SJCRH30 (cell line): ENCODE measurements at places on chromosomes 1 and 21.

GRCh38 chr1:176938375-176938774 is 226.1 kb downstream of the ASTN1 start:
- H3K27me3 ChIP-seq = no peaks in the 10 kb centered on the region
- no peak overlapping the region for H3K27ac ChIP-seq
- DNase-seq = no peak
- H3K36me3 ChIP-seq = no peaks in the 10 kb centered on the region
- H3K4me3 ChIP-seq = no peak overlapping the region

- no peaks in the 10 kb centered on the region for H3K4me1 ChIP-seq
- H3K4me3 ChIP-seq = no peak overlapping the region
- H3K36me3 ChIP-seq = peaks cover 12% of the 10 kb centered on the region
These were observed 41.4 kb downstream of the ZMYM1 start for GRCh38 chr1:35120458-35121133.

- no peak overlapping the region for H3K4me3 ChIP-seq
- H3K36me3 ChIP-seq = no peaks in the 10 kb centered on the region
- H3K27me3 ChIP-seq = peaks cover 15% of the 10 kb centered on the region; the same call in 1 of the 2 replicates
- no peak overlapping the region for H3K27ac ChIP-seq
These were observed 51.9 kb downstream of the MORN1 start for GRCh38 chr1:2339206-2340085.

GRCh38 chr21:36773117-36773516 is 74.2 kb downstream of the SIM2 start:
- no peaks in the 10 kb centered on the region for H3K27me3 ChIP-seq
- H3K4me3 ChIP-seq = no peak overlapping the region
- peak; percentile 83 for DNase-seq
- peaks cover 7% of the 10 kb centered on the region for H3K4me1 ChIP-seq
